ENCODE measurements at places on chromosomes 2 and 18.

DNA sequence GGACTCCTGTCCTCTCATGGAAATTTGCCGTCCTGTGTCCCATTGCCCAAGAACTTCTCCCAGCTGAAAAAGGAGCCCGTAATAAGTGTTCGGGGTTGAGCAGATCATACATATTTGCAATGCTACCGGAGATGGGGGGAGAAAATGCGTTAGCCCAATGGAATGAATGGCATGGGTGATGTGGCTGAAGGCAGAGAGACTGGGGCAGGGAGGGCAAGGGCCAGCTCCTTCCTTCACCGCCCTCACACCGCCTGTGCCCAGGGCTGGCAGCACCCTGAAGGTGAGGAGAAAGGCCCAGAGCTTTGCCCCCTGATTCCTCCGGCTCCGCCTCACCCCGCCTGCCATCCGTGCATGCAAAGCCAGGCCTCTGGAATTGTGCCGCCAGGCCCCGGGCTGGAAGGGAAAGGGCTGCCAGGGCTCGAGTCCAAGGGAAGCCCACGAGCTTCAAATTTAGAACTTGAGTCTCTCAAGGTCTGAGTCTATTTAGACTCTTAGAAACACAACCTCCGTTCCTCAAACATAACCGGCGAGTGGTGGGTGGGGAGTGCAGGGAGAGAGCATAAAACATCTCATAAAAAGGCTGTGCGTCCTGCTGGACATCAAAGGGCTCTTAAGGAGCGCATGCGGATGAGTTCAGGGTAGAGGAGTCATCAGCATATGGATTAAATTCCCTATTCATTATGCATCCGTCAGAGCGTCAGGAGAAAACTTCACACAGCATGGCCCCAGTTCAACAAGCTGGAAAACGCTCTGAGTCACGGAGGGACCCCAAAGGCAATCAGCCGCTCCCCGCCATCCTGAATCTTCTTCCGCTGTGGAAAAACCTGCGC lies 121.7 kb upstream of the GLI2 start:
- DNase-seq, result no peak

DNA sequence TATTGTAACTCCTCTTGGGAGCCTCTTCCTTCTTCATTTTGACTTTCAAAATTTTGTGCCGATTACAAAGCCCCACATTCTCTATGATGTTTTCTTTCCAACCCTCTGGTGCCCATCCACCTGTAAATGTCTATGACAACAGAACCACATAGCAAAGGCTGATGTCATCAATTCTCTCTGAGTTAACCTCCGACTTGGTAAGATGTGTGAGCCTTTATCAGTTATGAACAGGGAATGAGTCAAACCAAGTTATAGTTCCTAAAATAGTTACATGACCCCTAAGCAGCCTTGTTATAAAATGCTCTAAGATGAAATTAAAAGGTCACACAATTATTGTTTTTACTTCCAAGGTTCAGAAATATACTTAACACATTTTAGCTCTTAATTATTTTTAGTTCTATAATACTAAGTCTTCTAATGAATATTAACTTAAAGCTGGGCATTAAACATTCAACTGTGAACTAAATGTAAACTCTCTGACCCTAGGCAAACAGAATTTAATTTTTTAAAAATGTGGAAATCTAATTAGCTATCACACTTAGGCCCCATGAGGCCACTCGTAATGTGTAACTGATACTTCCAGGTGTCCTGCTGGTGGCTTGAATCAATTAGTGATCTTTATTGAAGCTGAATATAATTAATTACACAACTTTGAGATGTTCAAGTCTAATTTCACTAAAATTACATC lies 102.3 kb upstream of the CYRIA start:
- no peak for DNase-seq

DNA sequence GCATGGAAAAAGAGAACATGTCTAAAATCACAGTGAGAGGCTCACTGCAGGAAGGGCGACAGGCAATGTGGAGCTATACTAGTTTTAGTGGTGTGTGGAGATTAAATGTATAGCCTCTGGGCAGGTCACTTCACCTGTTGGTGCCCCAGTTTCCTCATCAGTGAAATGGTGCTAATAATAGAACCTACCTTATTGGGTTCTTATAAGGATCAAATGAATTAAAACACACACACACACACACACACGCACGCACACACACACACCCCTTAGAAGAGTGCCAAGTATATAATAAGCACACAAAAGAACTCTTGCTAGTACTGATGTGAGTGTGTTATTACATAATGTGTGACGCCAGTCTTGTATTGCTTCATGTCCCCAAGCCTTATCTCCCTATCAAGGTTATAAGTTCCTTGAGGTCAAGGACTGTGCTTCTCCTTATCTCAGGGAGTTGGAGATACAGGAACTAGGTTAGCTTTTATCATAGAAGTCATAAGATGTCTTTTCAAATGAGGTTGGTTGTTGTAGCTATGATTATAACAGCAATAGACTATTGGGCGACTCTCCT lies 98.0 kb upstream of the CXCR4 start:
- DNase-seq, result no peak

DNA sequence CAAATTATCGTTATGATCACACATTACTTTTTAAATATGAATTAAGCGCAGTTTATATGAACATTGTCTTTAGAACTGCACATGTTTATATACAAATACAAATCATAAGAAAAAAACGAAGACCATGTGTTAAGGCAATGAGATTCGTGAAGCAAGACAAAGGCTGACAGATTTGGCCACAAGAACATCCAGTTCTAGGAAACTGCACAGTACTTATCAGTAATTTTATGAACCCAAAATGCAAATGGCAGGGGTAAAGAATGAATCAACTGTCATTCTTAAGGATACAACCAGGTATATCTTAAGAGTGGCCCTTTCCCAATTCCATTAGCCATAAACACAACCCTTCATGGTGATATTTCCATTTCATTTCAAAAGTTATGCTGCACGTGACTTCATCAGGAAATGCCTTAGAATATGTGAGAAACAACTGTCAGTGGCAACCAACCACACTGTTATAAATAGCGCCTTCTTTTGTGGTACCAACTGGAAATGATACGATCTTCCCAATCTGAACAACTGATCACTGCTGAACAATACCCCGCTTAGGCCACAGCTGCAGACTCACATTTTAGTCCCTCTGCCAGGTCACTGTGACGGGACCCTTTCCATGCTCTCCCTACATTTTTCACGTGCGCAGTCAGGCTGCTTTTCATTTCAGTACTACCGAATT lies 144.9 kb downstream of the L3MBTL4 start:
- DNase-seq, result no peak

- DNase-seq, result peak; percentile 74
Observed at GRCh38 chr2:26942543-26943295, 27.7 kb upstream of the MAPRE3 start.

GRCh38 chr2:233905945-233906344 lies 11.2 kb upstream of the TRPM8 start:
- DNase-seq, result no peak

- peak; percentile 11 for DNase-seq
Observed at GRCh38 chr2:195318440-195319111, 338.4 kb upstream of the SLC39A10 start.

DNA sequence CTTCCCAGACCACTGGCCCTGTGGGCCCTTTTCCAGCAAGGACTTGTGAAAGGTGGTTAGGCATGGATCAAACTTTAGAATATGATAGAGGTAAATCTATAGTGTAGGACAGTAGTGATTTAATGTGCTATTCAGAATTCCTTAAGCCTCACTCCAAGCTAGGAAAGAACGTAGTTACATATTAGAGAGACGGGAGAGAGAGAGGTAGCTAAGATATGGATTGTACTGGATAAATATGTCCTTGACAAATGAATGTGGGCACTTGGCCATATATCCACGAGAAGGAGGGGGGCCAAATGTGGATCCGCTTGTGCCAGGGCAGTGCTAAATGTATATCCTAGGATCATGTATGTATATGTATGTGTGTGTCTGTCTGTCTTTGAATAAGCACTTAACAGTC lies 6.5 kb downstream of the KCNJ3 start:
- no peak for DNase-seq

DNA sequence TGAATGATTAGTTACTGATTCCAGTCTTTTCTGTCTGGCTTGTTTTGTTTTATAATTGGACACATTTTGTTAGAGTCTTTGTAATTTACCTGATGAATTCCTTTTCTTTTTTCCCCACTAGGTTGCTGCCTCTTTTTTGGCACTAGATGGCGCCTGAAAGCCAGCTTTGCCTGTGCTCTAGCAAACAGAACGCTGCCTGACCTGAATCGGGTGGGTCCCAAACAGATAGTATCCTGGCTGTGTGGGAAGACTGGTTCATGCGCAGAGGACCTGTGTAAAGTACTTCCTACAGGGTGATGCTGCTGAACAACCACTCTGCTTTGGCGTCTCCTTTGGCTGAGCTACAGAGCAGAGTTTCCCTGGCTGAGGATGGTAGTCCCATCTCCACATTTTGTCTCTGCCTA lies 288.2 kb downstream of the IKZF2 start:
- no peak for DNase-seq

DNA sequence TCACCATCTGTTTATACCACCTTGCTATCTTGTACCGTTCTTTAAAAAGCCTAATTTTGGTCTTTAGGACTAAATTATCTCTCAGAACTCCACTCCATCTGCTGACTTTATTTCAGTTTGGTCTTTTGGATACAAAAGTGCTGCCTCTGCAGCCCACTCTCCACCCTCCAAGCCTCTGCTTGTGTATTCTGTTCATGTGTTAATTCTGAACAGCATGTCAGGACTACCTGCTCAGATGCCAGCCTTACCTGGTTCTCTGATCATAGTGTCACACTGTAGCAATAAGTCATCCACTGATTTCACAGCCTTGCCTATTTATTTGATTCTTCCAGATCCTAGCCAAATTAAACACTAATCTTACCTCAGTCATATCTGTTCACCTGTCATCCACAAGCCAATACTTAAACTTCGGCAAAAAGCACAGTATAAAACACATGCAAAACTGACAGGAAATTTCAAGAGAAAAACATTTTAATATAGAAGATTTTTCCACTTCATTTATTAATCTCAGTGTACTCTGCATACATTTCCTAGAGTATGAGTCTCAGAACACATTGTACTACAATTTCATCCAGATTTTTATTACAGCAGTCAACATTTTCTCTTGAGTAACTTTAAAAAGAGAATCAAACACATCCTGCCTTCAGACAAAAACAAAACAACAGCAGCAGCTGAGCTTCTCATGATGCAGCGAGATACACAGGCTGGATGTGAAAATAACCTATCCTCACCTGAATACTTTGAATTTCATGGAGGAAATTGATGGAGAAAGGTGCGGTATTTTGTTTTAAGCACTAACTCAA lies 64.9 kb downstream of the PPP1R1C start:
- no peak for DNase-seq

DNA sequence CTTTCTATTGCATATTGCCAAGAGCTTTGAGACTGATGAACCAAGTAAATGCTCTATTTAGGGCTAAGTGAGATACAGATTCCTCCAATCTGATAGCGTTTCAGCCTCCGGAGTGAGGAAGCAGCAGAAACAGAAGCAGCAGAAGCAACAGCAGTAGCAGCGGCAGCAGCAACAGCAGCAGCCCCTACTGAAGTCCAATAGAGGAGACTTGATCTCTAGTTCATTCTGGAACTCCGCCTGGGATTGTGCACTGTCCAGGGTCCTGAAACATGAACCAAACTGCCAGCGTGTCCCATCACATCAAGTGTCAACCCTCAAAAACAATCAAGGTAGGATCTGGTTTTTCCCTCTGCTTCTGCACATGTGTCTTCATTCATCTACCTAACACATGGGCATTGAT lies at the start of gene DPP10:
Gene DPP10 (plus strand): TSS at position 132 of the 400 bp plus-strand sequence.
- DNase-seq, result peak; percentile 23

DNA sequence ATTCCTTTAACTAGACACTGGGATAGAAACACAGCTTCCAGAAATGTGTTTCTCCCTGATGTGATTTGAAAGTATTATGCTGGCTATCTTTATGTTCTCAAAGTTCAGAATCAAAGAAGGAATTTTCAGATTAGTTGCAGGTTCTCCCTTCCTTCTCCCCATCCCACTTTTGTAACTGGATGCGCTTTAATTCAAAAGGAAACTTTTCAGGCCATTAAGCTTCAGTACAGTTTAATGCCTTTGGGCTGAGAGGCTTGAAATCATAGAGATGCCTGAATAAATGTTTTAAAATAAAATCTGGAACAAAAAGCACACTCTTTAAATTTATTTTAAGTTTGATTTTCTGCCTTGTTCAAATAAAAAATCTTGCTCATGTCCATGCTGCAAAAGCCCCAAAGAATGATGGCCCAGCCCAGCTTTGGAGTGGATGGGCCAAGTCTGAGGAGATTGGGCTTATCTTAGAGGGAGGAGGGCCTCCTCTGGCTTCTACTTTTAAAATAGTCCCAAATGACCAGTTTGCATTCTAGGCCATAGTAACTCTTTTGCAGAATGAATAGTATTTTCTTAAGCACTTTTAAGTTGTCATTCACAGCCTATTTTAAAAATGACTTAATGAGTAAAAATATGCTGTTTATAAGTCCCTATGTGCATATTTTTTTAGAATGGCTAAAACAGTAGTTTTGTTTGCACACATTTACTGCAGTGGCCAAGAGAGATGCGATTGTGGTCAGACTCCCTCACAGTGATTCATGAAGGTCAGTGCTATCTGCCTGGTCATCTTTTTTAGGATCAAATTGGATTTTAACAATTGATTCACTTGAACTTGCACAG lies 129.2 kb downstream of the MTX2 start:
- no peak for DNase-seq

- DNase-seq, result no peak
Observed at GRCh38 chr2:75021672-75022071, 63.2 kb downstream of the POLE4 start.

- no peak for DNase-seq
Observed at GRCh38 chr2:16671760-16672159, 6.1 kb upstream of the CYRIA start.

GRCh38 chr2:239081622-239082021 lies 233.7 kb downstream of the TWIST2 start:
- peak; percentile 37 for DNase-seq

DNA sequence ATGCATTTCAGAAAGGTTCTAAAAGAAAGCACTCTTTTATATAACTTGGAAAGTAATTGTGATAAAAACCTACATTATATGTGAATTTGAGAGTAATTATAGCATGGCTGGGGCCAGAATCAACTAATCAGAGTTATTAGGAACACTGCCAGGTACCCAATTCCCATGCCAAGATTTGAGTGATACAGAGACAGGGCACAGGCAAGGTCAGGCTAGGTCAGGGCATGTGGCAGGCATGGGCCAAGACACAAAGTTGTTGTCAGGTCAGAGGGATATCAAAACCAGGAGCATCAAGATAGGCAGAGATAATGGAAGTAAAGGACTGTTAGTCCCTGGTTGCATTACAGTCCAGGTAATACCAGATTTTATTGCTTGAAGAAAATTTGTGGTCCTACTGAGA lies 87.4 kb downstream of the MYO3B start:
- no peak for DNase-seq
